Left colon (tissue), 2 donors: ENCODE measurements at places on chromosomes 2 and 18.

DNA sequence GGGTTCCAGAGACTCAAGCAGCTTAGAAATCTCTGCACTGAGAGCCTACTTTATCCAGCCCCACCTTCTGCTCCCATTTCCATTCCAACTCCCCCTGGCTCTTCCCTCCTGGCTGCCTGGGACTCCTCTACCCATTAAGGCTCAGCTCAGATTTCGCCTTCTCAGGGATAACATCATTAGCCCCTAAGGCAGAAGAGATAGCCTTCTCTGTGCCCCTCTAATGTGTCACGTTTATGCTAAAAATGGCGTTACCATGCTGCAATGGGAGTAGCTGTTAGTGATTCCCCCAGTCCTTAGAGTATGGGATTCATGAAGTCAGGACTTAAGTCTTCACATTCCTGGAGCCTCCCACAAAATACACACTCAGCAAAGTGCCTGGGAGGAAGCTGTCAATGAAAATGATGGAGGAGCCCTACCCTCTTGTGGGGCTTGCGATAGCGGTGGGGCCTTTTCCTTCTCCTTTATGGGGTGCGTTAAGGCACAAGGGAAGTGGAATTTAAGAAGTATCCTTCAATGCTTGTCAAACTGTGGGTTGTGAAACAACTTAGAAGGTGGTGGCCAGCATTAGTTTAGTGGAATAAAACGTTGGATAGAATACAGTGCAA, 144.7 kb upstream of the COPS8 start:
- no peak for DNase-seq

DNA sequence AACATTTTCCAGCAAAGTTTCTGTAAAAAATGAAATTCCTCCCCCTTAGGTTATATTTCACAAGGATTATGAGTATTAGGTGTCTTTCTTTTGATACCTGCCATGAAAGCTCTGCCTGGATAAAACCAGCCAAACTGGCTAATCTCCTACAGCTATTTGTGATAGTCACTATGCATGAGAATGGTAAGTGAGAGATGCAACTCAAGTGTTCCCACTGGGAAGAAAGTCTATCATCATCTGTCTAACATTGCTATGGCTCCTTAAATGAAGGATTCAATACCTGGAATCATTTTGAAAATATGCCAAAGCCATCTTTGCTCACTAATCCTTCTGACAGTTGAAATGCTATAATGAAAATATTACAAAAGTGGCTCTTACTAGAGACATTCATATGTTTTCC, 339.9 kb upstream of the LRRTM4 start:
- no peak for DNase-seq

DNA sequence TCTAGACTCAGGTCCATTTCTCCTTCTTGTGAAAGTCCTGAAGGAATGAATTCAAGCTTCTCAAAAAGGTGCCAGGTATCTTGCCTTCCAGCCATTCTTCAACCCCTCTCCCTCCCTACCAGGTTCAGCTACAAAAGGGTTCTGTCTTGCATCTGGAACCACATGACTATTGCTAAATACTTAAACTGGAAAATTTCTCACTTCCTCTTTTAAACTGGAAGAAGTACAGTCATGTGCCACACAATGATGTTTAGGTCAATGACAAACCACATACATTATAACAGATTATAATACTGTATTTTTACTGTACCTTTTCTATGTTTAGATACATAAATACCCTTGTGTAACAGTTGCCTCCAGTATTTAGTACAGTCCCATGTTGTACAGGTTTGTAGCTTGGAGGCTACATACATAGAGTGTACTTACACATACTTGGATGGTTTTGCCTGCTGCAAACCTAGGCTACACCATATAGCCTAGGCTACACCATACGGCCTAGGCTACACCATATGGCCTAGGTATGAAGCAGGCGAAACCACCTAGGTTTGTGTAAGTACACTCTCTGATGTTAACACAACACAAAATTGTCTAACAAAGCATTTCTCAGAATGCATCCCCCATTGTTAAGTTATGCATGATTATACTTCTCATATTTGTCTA, 142.0 kb upstream of the DNMT3A start:
- no peak for DNase-seq

DNA sequence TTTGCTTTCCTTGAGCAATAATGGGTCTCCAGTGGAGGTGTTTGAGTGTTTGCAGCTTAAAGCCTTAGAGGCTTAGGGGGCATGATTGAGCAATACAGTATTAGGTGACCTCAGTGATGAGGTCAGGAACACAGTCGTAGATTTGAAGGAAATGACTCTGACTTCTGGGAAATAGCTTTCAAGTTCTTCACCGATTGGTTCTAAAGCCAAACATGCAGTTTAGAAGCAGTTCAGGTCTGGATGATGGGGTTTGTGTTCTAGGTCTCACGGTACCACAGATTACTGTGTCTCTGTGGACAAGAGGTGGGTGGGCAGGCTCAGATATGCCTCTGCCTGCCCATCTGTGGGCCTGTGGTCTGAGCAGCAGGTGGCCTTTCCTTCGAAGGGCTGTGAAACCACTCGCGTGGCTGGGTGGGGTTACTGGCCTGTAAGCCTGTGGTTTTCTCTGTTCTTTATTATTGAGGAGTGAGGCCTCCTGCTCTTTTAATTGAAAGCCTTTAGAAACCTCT, 7.8 kb downstream of the MTHFD2 start:
- DNase-seq, result peak; percentile 35
